ENCODE measurements at places on chromosomes 11 and 22.

- no peaks in the 10 kb centered on the region for H3K36me3 ChIP-seq
- H3K27ac ChIP-seq: no peak overlapping the region
- H3K4me3 ChIP-seq: no peak overlapping the region
- no peaks in the 10 kb centered on the region for H3K27me3 ChIP-seq
Observed at GRCh38 chr11:92475819-92476218, 251.2 kb downstream of the FAT3 start.

- H3K36me3 ChIP-seq: no peaks in the 10 kb centered on the region
- H3K4me1 ChIP-seq: peaks cover 10% of the 10 kb centered on the region
- H3K4me3 ChIP-seq: no peak overlapping the region
- DNase-seq: no peak
- no peaks in the 10 kb centered on the region for H3K27me3 ChIP-seq
- H3K27ac ChIP-seq: no peak overlapping the region
Observed at GRCh38 chr11:115545581-115546210, 41.5 kb upstream of the CADM1 start.

- H3K27ac ChIP-seq: peak overlapping the region; percentile 100
- no peaks in the 10 kb centered on the region for H3K27me3 ChIP-seq
- H3K4me1 ChIP-seq: peaks cover 91% of the 10 kb centered on the region
- H3K36me3 ChIP-seq: peaks cover 73% of the 10 kb centered on the region
Observed at GRCh38 chr11:65426839-65427690, 4.5 kb downstream of the NEAT1 start.

DNA sequence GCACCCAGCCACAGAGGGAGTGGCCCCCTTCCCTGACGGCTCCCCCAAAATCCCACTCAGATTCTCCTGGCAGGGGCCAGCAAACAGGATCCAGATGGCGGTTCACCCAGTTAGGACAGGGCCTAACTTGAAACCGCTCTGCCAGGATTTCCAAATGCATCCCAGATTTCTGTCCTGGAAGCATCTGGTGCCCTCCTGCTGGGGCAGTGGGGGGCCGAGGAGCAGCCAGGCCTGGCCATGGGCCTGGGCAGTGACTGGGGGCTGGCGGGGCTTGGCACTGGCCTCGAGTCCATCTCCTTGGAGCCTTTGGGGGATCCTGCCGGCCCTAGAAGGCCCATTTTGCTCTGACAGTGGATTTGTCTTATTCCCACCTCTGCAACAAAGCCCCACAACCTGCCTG lies 17.9 kb upstream of the EMID1 start:
- no peaks in the 10 kb centered on the region for H3K36me3 ChIP-seq
- no peaks in the 10 kb centered on the region for H3K27me3 ChIP-seq
- no peak for DNase-seq
- H3K4me1 ChIP-seq: no peaks in the 10 kb centered on the region

GRCh38 chr11:134207538-134208239 lies 16.1 kb downstream of the NCAPD3 start:
- H3K36me3 ChIP-seq: peaks cover 64% of the 10 kb centered on the region
- no peaks in the 10 kb centered on the region for H3K27me3 ChIP-seq
- no peaks in the 10 kb centered on the region for H3K4me1 ChIP-seq
- peak; percentile 25 for DNase-seq
- no peak overlapping the region for H3K27ac ChIP-seq

DNA sequence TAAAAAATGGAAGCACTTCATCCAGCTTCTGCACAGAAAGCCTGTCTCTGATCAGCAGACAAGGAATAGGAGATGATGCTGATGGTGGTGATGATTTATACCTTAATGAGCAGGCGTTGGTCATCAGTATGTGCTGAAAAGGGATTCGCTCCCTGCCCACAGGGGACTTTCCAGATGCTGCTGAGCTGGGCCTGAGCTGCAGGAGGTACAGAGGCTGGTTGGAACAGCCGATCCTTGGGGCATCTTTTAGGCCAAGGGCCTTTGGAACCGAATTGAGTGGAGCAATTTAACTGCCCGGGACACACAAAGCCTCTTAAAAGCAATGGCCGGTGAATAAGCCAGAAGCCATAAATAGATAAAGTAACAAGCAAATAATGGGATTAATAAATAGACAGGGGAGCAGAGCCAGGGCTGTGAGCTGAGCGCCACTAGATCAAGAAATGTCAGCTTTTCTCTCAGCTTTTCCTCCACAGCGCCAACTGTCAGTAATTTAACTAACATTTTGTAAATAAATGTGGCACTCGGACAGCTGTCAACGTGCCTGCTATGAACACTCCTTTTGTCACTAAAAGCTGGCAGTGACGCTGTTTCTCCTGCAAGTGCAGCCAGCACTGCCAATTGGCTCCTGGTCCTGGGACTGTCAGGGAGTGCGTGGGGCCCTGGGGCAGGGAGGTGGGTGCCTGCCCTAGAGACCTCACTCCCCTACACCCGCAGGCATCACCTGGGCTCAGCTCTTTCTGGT lies 562.3 kb downstream of the NTM start:
- peaks cover 4% of the 10 kb centered on the region for H3K4me1 ChIP-seq
- no peaks in the 10 kb centered on the region for H3K27me3 ChIP-seq
- peak overlapping the region; percentile 42 for H3K27ac ChIP-seq
- no peak overlapping the region for H3K4me3 ChIP-seq

DNA sequence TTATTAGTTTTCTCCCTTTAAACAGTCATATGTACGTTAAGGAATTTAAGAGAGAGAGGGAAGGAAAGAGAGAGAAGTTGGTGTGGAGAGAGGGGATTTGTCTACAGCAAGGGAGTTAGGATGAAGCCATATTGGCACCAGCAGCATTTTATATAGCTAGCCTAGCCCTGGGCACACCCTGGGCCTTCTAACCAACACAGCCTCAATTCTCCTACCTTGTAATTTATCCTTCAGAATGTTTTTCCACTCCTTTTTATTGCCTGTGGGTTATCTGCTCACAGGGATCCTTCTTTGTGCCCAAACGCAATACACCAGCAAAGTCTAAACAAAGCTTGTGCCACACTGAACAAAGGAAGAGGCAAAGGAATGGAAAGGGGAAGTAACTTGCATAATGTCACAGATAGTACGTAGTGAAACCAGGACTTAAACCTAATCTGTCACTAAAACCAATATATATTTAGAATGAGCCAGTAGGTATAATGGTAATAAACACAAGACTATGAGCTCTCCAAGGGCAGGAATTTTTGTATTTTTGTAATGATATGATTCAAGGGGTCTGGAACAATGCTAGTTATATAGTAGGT lies 613.8 kb upstream of the TENM4 start:
- DNase-seq: no peak
- no peak overlapping the region for H3K4me3 ChIP-seq
- H3K27me3 ChIP-seq: no peaks in the 10 kb centered on the region

- no peak for DNase-seq
- H3K27ac ChIP-seq: no peak overlapping the region
- peaks cover 5% of the 10 kb centered on the region for H3K4me1 ChIP-seq
- no peaks in the 10 kb centered on the region for H3K36me3 ChIP-seq
Observed at GRCh38 chr11:12279672-12280108, 97.7 kb upstream of the PARVA start.

- no peak for DNase-seq
- H3K27me3 ChIP-seq: peaks cover 6% of the 10 kb centered on the region
- H3K4me1 ChIP-seq: no peaks in the 10 kb centered on the region
- H3K27ac ChIP-seq: no peak overlapping the region
- H3K36me3 ChIP-seq: no peaks in the 10 kb centered on the region
- no peak overlapping the region for H3K4me3 ChIP-seq
Observed at GRCh38 chr22:47304191-47304831, 541.9 kb downstream of the TBC1D22A start.

- no peak for DNase-seq
- peaks cover 14% of the 10 kb centered on the region for H3K27me3 ChIP-seq
- H3K27ac ChIP-seq: no peak overlapping the region
- H3K4me1 ChIP-seq: no peaks in the 10 kb centered on the region
- H3K4me3 ChIP-seq: no peak overlapping the region
- no peaks in the 10 kb centered on the region for H3K36me3 ChIP-seq
Observed at GRCh38 chr11:117535850-117536411, 208.3 kb downstream of the CEP164 start.

DNA sequence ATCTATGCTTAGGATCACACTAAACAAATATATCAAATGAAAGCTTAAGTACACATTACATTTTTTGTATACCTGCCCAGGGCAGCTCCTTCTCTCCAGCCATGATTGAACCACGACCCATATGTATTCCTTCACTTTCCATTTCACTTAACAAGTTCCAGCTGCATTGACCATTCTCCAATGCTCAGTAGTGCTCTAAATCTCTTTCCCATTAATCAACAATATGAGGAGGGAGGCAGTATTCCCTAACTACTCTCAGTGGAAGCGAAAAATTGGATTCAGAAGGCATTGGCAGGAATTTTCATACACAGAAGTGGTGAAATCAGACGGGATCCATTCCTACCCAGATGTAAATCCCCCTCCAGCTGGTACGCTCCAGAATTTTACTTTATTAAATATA lies 372.0 kb upstream of the LUZP2 start:
- no peak overlapping the region for H3K4me3 ChIP-seq
- DNase-seq: no peak
- no peaks in the 10 kb centered on the region for H3K36me3 ChIP-seq
- H3K27me3 ChIP-seq: no peaks in the 10 kb centered on the region
- no peaks in the 10 kb centered on the region for H3K4me1 ChIP-seq
- no peak overlapping the region for H3K27ac ChIP-seq

- peaks cover 29% of the 10 kb centered on the region for H3K4me1 ChIP-seq
- H3K36me3 ChIP-seq: peaks cover 18% of the 10 kb centered on the region
- peak; percentile 84 for DNase-seq
- peak within 1 kb of the TSS; percentile 61 for H3K4me3 ChIP-seq
Observed at GRCh38 chr11:68751331-68751856, at the start of gene TESMIN. Gene TESMIN (minus strand): TSS chr11:68751520. CDS start chr11:68750660, 860 bp downstream.

DNA sequence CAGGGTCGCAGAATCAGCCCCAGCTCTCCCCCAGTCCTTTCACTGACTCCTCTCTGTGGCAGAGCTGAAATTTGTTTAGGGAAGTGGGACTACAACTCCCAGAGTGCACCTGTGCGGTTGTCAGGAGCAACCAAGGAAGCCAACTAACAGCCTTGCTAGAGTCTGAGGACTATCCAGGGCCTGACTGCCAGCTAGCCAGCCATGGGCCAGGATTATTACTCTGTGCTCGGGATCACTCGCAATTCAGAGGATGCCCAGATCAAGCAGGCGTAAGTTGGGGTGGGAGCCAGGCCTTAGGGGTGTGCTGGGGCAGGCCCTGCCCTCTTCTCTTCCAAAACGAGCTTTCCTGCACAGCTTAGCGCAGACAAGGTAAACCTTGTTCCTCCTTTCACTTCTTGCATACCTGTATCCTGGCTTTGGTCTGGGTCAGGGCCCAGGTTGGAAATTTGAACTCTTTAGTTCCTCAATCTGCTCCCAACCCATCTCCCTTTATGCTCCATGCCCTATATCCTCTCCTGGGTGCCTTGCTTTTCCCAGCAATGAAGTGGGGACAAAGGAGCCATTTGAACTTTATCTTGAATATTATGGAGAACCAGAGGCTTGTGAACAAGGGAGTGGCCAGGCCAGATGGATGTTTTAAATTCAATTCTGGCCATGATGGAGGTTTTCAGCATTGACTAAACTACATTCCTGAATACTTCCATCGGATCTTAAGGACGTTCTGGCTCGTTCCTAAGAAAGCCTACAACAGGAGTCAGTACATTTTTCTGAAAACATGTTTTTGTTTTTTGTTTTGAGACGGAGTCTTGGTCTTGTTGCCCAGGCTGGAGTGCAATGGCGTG lies at the start of gene DNAJB13:
DNAJB13 (plus strand) TSS at position 158 of the 842 bp plus-strand sequence; CDS start at position 202, 44 bp downstream.
- no peaks in the 10 kb centered on the region for H3K4me1 ChIP-seq
- no peak within 1 kb of the TSS for H3K4me3 ChIP-seq
- peaks cover 20% of the 10 kb centered on the region for H3K27me3 ChIP-seq

- no peak for DNase-seq
- H3K27ac ChIP-seq: no peak overlapping the region
- H3K4me1 ChIP-seq: no peaks in the 10 kb centered on the region
- H3K36me3 ChIP-seq: no peaks in the 10 kb centered on the region
Observed at GRCh38 chr22:44972363-44973083, 37.3 kb downstream of the PHF21B start.

DNA sequence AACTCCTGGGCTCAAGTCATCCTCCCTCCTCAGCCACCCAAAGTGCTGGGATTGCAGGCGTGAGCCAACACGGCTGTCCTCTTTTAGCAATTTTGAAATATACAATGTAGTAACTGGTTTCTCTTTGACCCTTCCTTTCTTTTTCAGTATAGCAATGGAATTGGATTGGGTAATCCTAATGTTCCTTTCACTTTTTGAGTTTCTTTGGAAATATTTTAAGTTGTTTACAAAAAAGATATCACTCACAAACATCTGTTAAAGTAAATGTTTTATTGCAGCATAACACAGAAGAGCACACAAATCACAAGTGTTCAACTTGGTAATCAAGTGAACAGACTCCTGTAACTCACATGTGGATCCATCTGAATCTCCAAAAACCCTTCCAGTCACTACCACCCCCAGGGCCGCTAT lies 44.6 kb upstream of the EP300 start:
- no peaks in the 10 kb centered on the region for H3K36me3 ChIP-seq
- no peak overlapping the region for H3K27ac ChIP-seq
- peaks cover 8% of the 10 kb centered on the region for H3K27me3 ChIP-seq

DNA sequence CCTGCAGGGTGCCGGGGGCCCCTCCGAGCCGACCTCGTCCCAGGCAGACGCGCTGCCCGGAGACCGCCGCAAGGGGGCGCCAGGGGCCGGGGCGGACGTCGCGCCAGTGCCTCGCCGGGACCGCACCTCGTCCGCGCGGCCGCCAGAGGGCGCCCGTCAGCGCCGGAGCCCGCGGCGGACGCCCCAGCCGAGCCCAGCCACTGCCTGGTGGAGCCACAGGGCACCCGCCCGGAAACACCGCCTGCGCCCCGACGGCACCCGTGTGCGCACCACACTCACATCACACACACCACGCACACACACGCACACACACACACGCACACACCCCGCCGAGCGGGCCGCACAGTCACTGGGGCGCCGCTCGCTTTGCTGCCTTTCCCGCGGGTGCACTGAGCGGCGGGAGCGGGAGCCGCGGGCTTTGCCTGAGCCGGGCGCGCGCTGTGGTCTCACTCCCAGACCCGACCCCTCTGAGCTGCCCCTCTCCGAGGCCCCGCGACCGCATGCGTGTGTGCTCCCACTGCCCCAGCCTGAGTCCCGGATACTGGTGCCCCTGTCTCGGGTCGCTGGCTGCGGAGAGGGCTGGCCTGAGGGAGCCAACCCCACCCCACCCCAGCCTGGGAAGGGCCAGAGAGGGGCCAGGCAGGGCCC lies 449.3 kb downstream of the OPCML start:
- H3K36me3 ChIP-seq: no peaks in the 10 kb centered on the region
- H3K4me1 ChIP-seq: peaks cover 6% of the 10 kb centered on the region
- H3K4me3 ChIP-seq: peak overlapping the region; percentile 63
- peaks cover 95% of the 10 kb centered on the region for H3K27me3 ChIP-seq

GRCh38 chr11:78416285-78417174 lies 1.1 kb downstream of the GAB2 start:
- H3K27ac ChIP-seq: peak overlapping the region; percentile 98
- H3K4me1 ChIP-seq: peaks cover 55% of the 10 kb centered on the region
- peak; percentile 85 for DNase-seq
- H3K4me3 ChIP-seq: peak overlapping the region; percentile 95
- H3K36me3 ChIP-seq: no peaks in the 10 kb centered on the region
- no peaks in the 10 kb centered on the region for H3K27me3 ChIP-seq

- no peaks in the 10 kb centered on the region for H3K27me3 ChIP-seq
- H3K4me3 ChIP-seq: no peak overlapping the region
- H3K4me1 ChIP-seq: peaks cover 59% of the 10 kb centered on the region
- H3K36me3 ChIP-seq: no peaks in the 10 kb centered on the region
Observed at GRCh38 chr22:46776876-46777608, 14.6 kb downstream of the TBC1D22A start.

All from left ventricle myocardium inferior (tissue), 1 donor.